Mammary microvascular endothelial cell (primary cell): ENCODE measurements at places on chromosomes 5 and 9. TPM values are rescaled to one million over a fixed set of nuclear protein-coding genes. Genes with fewer than 3 reads are reported as not detected.

GABRA1 gene
- not detected in 2 replicates for total RNA-seq

GFPT2 gene
- total RNA-seq, result 6.9 and 7.6 TPM in 2 replicates

PRELID1 gene
- 237 TPM in 2 replicates for total RNA-seq

SARDH gene
- total RNA-seq, result not detected in 2 replicates

ITGA2 gene
- total RNA-seq, result 30.9 and 33.3 TPM in 2 replicates

RMRP gene
- total RNA-seq, result 1,920 and 1,967 TPM in 2 replicates

TEK gene
- 77.0 and 79.5 TPM in 2 replicates for total RNA-seq

ZNF189 gene
- total RNA-seq, result 9.4 and 11.7 TPM in 2 replicates

SLC6A19 gene
- total RNA-seq, result not detected in 2 replicates

STK10 gene
- total RNA-seq, result 40.8 and 43.8 TPM in 2 replicates

RNF183 gene
- not detected in 2 replicates for total RNA-seq

AK3 gene
- total RNA-seq, result 33.4 and 35.3 TPM in 2 replicates

RAD23B gene
- total RNA-seq, result 65.9 and 67.4 TPM in 2 replicates

MATR3 gene
- 170 and 174 TPM in 2 replicates for total RNA-seq

ESM1 gene
- 432 and 463 TPM in 2 replicates for total RNA-seq

FAM153A gene
- total RNA-seq, result not detected in 2 replicates

NME5 gene
- 0.07 and 0.39 TPM in 2 replicates for total RNA-seq

PAEP gene
- total RNA-seq, result not detected in 2 replicates

MARCHF11 gene
- not detected in 2 replicates for total RNA-seq

RETREG1 gene
- not detected in 2 replicates for total RNA-seq
